Stimulated activated CD8-positive, alpha-beta memory T cell treated with anti-CD3 and anti-CD28 coated beads, Interleukin-2, amount 100 ng/mL, for 1 hour (primary cell): ENCODE measurements at places on chromosomes 7 and 10.

- DNase-seq: peak; percentile 33
Observed at GRCh38 chr7:151518105-151518946, 1.4 kb downstream of the RHEB start.

DNA sequence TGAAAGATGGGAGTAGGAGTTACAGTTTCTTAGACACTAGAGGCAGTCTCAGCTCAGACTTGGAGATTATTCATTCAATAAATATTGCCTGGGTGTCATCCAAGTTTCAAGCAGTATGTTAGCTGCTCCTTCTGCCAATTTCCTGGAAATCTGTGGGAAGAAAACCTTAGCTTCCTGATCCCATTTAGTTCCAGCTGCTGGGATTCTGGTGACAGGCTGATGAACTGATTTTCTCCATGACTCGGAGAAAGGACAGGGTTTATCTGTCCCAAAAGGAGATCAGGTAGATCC, 95.8 kb downstream of the CLEC2L start:
- no peak for DNase-seq

DNA sequence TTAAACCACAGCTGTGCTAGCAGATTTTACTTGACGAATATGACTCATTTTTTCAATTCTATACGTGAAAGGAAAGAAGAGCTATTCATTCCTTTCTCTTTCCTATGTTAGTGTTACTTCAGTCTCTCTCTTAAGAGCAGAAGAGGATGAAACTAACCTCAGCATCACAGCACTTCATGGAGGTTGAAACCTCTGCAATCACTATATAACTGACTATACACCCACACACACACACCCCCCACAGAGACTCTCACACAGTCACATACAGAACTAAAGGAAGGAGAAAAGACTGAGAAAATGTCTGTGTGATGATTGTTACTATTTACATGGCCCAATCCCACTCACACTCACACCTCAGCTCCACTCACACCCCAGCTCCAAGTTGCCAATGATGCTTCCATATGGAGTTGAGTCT, 104.2 kb downstream of the KIF20B start:
- no peak for DNase-seq

DNA sequence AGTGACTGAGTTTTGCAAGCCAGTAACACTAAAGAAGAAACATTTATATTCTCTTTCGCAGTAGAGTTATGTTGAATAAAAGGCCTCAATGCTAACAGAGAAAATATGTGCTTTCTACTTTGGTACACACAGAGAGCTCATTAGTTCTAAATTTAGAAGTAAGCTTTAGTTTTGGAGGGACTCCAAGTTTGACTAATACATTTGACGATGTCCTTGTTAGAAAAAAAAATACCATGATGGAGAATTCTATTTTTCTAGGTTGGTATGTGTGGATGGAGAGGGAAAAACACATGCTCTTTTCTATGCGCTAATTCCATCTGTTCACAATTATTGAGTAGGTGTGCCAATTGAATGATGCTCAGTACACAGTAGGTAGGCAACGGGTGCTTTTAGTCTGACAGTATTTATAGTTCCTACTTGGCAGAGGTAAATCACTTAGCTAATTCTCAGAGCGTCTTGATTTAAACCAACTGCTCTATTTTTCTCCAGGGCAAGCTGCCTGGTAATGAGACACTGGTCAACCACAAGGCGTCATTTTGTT, 327.2 kb upstream of the AKR1E2 start:
- DNase-seq: no peak

DNA sequence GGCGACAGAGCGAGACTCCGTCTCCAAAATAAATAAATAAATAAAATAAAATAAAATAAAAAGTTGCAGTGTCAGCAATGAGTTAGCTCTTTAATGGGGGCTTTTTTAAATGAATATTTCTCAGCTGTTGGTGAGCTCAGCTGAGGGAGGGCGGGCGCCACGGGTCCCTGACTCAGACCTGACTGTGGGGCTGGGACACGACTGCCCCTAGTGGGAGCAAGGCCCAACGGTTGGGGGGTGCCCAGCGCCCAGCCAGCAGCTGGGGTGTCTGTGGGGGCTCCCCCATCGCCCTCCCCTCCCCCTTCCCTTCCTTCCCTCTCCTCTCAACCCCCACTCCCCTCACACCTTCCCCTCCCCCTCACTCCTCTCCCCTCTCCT, 46.6 kb downstream of the PWWP2B start:
- DNase-seq: peak; percentile 50

GRCh38 chr7:130292682-130293257, at the start of gene CPA4:
Gene CPA4, plus strand, starts transcription at chr7:130293161. Its CDS starts 20 bp downstream, at chr7:130293181.
- no peak for DNase-seq

DNA sequence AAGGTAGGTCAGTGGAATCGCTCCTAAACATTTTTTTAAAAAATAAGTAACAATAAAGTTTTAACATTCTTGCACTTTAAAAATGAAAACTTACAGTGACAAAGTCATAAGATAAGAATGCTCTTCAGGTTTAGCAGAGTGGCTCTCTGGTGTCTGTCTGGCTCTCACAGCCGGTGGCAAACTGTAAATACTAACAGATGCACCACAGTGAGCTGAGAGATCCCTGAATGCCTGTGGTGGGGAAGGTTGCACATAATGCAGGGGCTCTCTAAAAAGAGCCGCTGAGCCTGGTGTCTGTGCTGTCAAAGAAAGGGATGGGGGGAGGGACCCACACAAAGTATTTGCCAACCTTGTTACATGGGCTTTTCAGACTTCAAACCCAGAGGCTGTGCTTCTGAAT, 498.3 kb downstream of the CCSER2 start:
- no peak for DNase-seq

GRCh38 chr10:114912470-114912859, 25.5 kb upstream of the TRUB1 start:
- DNase-seq: no peak

DNA sequence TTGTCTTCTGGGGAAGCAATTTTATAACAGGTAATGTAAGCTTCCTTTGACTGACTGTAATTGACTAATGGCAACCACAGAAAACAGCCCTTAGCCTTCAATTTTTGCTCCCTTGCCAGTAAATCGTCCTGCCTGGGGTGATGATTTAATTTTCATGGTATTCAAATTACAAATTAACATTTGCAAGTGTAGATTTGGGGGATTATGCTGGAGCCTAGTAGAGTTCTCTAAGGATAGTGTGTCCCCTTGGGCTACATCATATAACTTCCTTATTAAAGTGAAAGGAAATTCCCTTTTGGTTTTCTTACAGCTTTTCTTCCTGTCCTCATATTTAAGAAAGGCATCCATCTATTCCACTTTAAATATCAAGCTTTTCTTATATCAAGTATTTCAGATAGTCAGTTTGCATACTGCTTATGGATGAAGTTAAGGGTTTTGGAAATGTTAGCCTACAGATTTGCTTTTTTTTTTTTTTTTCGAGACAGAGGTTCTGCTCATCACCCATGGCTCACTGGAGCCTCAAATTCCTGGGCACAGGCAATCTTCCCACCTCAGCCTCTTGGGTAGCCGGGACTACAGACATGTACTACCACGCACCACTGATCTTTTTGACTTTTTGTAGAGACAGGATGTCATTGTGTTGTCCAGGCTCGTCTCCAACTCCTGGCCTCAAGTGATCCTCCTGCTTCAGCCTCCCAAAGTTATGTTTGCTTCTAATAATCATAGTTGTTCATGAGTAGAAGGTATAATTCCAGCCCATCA, 35.9 kb upstream of the HDAC9 start:
- DNase-seq: no peak

DNA sequence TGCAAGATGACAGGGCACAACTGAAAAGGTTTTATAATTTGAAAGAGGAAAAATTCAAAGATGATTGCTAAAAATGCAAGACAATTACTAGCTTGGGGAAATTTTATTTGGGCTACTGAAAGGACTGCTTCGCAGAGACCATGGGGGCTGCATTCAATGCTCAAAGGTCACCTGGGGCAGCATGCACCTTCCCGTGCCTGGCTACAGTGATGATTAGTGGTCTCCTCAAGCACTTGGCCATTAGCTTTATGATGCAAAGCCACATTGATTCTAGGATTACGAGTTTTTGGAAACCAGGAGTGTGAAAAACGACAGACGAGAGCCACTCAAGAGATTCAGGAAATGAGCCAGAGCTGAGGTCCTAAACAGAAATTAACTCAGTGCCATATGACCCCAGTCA, 764.6 kb downstream of the PHTF2 start:
- no peak for DNase-seq

GRCh38 chr7:144854839-144855424, 19.1 kb upstream of the TPK1 start:
- DNase-seq: no peak

DNA sequence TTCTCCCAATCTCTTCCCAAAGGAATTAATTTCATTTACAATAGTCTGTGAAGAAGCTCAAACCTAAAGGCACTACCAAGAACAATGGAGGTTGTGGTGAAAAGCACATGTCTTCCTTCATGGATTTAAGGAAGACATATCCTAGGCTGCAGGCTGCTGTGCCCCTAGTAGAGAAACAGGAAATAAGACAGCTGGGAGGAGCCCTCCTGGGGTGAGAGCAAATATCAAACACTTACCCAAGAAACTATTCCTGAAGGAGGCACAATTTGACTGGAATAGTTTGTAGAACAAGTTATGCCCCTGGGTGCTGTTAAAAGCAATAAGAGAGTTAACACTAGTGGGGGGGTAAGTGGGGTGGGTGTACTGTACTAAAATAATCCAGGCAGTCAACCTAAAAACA, 30.1 kb downstream of the PDZD8 start:
- DNase-seq: no peak

DNA sequence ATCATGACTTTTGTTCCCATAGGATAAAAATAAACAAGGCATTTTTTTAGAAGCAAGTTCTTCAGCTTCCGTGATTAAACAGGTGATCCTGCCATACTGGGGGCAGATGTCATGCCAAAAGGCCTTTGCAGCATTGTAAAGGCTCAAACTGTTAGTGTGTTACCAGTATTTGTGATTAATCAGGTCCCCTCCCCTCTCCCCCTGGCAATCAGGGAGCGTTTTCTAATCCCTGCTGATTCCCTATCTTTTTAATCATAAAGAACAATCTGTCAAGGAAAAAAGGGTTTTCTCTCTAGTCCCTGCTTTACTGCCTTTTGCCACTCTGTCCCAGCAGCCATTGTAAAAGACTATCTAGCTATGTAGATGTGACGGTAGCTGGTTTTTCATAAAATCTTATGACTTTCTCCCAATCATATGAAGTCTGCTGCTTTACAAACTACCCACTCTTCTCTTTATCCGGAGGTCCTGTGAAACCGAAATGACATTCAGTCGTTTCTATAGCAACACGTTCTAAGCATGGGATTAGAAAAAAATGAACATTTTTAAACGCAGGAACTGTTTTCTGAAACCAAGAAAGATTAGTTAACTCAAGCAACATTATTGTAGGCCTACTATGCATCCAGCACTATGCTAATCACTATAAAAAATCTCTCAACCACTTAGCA, 210.9 kb downstream of the RNLS start:
- no peak for DNase-seq

DNA sequence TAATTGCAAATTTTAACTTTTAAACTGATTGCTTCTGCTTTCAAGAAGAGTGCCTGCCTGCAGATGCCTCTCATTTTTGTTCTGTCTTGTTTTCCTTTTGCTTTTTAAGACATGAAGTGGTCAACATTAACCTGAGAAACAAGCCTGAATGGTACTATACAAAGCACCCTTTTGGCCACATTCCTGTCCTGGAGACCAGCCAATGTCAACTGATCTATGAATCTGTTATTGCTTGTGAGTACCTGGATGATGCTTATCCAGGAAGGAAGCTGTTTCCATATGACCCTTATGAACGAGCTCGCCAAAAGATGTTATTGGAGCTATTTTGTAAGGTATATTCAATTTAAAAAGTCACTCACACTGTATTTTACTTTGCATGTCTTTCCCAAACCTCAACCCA, 8.8 kb downstream of the GSTO2 start:
- no peak for DNase-seq

DNA sequence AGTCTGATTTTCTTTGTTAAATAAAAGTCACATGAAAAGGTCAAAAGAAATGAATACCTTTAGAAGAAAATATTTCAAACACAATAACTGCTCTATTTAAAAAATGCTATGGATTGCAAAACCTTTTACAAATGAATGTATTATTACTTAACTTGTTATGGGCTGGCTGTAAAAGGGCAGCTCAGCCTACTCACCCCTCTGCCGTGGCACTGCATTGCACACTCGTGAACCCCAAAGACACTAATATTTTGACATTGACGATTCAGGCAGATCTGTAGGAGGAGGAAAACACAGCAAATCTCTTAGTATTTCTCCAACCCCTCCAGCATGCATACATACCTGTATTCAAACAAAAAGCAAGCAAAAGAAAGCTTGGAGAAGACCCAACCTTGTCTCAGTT, 149.5 kb downstream of the FANK1 start:
- no peak for DNase-seq

- no peak for DNase-seq
Observed at GRCh38 chr7:134798155-134798554, 18.7 kb downstream of the CALD1 start.

DNA sequence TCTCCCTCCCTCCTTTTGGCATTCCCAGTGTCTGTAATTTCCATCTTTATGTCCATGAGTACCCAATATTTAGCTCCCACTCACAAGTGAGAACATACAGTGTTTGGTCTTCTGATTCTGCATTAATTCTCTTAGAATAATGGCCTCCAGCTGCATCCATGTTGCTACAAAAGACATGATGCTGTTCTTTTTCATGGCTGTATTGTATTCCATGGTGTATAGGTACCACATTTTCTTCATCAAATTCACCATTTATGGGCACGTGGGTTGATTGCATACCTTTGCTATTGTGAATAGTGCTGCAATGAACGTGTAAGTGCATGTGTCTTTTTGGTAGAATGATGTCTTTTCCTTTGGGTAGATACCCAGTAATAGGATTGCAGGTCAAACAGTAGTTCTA, 576.8 kb downstream of the GALNT17 start:
- no peak for DNase-seq

GRCh38 chr10:26259341-26259740, 42.8 kb downstream of the GAD2 start:
- no peak for DNase-seq

DNA sequence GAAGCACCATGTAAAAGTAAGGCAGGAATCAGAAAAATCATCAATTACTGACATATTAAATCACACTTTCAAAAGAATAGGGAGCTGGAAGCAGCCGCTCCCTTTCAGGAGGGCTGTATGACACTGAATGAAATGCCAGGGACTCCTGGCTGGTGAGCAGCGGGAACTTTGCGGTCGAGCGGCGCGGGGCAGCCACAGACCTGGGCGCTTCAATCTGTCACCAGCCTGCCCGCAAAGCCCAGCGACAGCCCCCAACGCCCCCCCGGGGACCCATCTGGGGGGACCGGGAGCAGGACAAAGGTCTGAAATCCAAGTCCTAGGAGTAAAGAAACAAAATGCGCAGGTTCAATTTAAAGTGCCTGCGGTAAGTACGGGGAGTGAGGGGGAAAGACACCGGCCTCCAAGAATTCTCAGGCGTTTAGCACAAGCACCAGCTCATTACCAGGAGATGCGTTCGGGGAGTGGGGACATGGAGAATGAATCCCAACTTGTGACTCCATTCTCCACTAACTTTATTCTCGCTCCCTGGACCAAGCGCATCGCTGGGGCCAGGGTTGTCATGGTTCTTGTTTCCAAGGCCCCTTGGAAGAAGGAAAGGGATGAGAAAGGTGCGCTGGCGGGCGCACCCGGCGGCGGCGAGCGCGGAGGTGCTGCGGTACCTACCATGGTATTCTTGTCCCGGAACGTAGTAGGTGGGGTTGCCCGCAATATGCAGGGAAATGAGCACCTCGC, 824 bp downstream of the RELN start:
- DNase-seq: no peak

- no peak for DNase-seq
Observed at GRCh38 chr7:105871142-105871541, 5.3 kb downstream of the ATXN7L1 start.
